ENCODE measurements at places on chromosomes 13 and 19. TPM values are rescaled to one million over a fixed set of nuclear protein-coding genes. Genes with fewer than 3 reads are reported as not detected.

GRCh38 chr19:54795758-54796157 is 7.7 kb upstream of the KIR2DL4 start:
- no peak overlapping the region for H3K27ac ChIP-seq
- H3K36me3 ChIP-seq = no peaks in the 10 kb centered on the region
- H3K4me1 ChIP-seq = no peaks in the 10 kb centered on the region
- no peak for DNase-seq

GRCh38 chr13:101384929-101385328 is 31.4 kb downstream of the NALCN start:
- no peak overlapping the region for H3K4me3 ChIP-seq
- DNase-seq = no peak
- H3K4me1 ChIP-seq = no peaks in the 10 kb centered on the region

DNA sequence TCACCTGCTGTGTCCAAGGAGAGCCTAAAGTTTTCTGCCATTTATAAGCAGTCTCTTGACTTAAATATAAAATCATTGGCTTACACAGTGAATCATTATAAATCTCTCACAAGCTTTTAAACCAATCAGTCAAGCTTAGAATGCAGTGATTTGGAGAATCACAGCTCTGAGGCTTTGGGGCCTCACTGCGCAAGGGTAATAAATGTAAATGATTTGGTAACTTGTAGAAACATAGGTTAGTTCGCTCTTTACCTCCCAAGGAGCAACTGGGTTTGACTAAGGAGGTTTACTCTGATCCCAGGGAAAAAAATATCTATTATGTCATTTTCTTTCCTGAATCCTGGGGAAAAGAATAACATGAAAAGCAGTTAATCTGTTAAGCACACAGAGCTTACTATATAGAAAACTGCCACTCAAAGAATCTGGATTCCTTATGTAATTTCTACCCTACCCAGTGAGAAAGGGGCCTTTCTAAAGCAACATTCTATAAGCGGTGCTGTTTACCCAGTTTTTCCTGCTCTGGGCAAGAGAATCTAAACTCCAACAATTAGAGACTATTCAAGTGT is 128.2 kb downstream of the MZT1 start:
- no peaks in the 10 kb centered on the region for H3K27me3 ChIP-seq
- no peak for DNase-seq
- no peak overlapping the region for H3K4me3 ChIP-seq
- H3K27ac ChIP-seq = no peak overlapping the region

DNA sequence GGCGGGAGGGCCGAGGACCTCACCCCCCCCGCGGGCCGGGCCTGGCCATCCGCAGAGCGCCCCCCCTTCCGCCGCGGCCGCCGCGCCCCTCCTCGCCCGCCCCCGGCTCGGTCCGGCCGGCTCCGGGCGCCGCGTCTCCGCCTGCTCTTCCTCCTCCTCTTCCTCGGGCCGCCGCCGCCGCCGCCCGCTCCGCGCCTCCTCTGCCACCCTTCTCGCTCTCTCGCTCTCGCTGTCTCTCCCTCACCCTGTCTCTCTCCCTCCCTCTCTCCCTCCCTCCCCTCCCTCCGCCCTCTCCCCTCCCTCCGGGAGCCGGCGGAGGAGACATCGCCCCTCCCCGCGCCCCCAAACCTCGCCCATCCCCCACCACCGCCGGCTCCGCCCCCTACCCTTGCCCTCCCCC is at the start of gene SHANK1:
Gene SHANK1, minus strand, starts transcription at position 237 of the 400 bp plus-strand sequence. CDS start 2,883 bp downstream, outside the sequence.
- H3K4me1 ChIP-seq = peaks cover 8% of the 10 kb centered on the region
- no peaks in the 10 kb centered on the region for H3K36me3 ChIP-seq
- no peak within 1 kb of the TSS for H3K4me3 ChIP-seq
- peaks cover 7% of the 10 kb centered on the region for H3K27me3 ChIP-seq
- no peak within 1 kb of the TSS for H3K27ac ChIP-seq

BRCA2 gene
- 0.84 TPM for total RNA-seq

GARIN5A gene
- total RNA-seq = 0.70 TPM
